ENCODE measurements at places on chromosomes 1 and 21.

GRCh38 chr1:171935086-171935485, 93.8 kb downstream of the DNM3 start:
- no peak for DNase-seq

DNA sequence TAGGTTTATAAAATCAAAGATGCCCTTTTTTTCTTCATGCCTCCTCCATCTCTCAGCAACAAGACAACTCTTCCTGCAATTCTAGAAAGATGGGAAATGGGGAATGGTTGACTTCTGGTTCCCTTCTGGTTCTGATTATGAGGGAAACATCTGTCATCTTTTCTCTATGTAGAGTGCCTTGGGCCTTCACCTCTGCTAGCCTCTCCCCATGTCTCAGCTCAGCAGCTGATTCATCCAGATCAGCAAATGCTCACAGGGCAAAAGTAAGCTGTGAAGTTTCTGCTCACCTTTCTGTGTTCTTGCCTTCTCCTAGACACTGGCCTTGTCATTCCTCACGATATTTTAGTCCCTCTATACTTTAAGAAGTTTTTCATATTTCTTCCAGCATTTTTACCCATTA, 17.8 kb upstream of the BECN2 start:
- no peak for DNase-seq

DNA sequence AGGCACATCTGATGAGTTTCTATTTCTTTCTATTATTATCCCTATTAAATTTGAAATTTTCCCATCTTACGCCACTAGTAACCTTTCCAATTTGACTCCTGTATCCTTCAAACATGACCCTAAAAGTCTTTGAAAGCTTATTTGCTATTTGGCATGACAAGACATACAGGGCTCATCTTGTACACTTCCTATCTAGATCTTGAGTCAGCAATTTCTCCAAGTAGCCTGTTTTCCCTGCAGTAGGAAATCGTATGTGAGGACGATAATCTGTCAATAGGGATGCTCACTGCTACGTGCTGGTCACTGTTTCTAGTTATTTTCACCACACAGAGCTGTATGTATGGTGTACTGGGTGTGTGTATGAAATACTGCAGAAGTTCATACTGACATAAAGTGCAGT, 142.7 kb downstream of the CDC42BPA start:
- no peak for DNase-seq

DNA sequence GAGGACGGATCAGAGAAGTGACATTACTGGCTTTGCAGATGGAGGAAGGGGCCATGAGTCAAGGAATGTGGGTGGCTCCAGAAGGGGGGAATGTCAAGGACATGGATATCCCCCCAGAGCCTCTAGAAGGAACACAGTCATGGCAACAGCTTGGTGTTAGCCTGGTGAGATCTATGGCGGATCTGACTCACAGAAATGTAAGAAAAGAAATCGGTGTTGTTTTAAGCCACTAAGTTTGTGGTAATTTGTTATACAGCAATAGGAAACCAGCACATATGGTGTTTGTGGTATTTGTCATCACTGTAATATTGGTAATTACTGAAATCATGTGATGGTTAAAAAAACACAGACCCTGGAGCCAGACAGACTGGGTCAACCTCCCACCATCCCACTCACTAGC, 236.2 kb downstream of the SETD4 start:
- DNase-seq, result no peak

- no peak for DNase-seq
Measured at GRCh38 chr1:156451505-156452160, 48.9 kb downstream of the MEF2D start.

DNA sequence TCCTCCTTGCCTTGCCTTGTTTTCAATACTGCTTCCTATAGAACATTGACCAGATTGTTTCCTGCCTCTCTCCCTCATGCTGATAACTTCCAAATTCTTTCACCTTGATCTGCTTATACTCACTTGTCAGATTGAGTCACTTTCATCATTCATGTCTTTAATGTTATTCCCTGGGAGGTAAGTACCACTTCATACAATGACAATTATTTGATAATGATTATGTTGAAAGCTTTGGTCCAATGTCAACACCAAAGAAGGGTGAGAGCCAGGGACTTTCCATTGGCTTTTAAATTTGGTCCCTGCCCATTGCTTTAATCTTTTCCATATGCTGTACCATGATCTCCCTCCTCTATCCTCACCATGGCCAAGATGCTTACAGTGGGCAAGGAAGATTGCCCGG, 137.4 kb downstream of the SYT2 start:
- DNase-seq, result no peak

DNA sequence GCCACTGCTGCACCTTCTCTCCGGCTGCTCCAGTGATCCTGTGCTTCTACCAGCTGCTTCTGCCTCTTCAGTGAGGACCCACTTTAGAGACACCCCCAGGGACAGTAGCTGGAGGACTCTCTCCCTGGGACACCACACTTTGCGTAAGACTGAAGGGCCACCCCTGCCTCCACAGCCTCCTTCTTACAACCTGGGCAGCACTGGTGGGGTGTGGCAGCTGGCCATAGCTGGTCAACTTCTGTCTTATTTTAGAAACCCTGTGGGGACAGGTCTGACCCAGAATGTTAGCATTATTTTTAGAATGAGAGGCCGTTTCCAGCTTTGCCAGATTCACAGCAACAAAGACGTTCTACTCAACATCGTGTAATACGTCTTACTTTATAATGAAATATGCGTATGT, 1.1 kb upstream of the KRTAP10-9 start:
- DNase-seq, result no peak

GRCh38 chr1:201551877-201552731, 13.2 kb downstream of the NAV1 start:
- no peak for DNase-seq

GRCh38 chr1:20210736-20211460, 24.6 kb upstream of the PLA2G2C start:
- DNase-seq, result no peak

GRCh38 chr1:229792012-229792975, 166.2 kb downstream of the URB2 start:
- no peak for DNase-seq

GRCh38 chr1:176199707-176200106, 7.4 kb downstream of the COP1 start:
- no peak for DNase-seq

All from 8988T (cell line).